Glutamatergic neuron (in vitro differentiated cells): ENCODE measurements at places on chromosomes 1 and 21.

- no peak for DNase-seq
- no peak overlapping the region for H3K27ac ChIP-seq
- H3K27me3 ChIP-seq, result peaks cover 13% of the 10 kb centered on the region
- peaks cover 18% of the 10 kb centered on the region for H3K4me1 ChIP-seq
Measured at GRCh38 chr1:56929492-56929891, 36.3 kb downstream of the C8B start.

GRCh38 chr21:44353191-44353970, at the start of gene TRPM2:
Gene TRPM2 (plus strand): TSS chr21:44353621. CDS start chr21:44353701, 80 bp downstream.
- H3K4me3 ChIP-seq, result no peak within 1 kb of the TSS
- DNase-seq, result no peak
- peaks cover 9% of the 10 kb centered on the region for H3K27me3 ChIP-seq
- no peak within 1 kb of the TSS for H3K27ac ChIP-seq

DNA sequence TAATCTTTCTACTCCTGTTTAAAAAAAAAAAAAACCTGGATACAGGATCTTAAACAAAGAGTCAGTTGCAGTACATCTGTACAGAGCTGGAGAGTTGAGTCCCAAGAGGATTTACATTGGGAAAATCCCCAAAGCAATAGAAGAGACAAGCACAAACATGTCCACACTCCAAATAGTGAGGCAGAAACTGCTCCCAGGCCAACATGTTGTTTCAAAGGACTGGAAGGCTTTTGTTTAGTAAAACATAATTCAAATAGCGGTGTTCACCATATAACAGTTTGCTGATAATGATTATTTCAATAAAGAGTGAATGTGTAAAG, 425.4 kb downstream of the ADGRL2 start:
- H3K36me3 ChIP-seq, result no peaks in the 10 kb centered on the region
- no peaks in the 10 kb centered on the region for H3K27me3 ChIP-seq
- peaks cover 12% of the 10 kb centered on the region for H3K4me1 ChIP-seq
- no peak overlapping the region for H3K4me3 ChIP-seq

- DNase-seq, result no peak
- H3K27ac ChIP-seq, result no peak overlapping the region
- H3K27me3 ChIP-seq, result peaks cover 9% of the 10 kb centered on the region
Measured at GRCh38 chr1:204045430-204045829, 27.5 kb upstream of the SOX13 start.

DNA sequence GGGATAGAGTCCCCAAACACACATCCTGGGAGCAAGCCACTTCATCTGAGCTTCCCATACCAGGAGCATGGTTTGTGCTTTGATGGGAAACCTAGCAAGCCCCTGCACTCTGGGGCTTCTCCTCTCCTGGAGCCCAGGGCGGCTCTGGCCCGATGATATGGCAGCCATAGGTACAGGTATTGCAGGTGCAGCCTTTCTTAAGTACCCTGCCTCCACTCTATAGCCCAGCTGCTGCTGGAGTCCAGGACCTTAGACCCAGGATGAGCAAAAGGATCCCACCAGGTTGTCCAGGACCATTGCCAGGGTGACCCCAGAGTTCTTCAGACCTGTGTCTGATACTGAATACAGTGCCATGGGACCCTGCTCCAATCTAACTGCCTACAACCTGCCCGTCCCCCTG, 4.2 kb downstream of the C1orf226 start:
- peaks cover 3% of the 10 kb centered on the region for H3K36me3 ChIP-seq
- no peak for DNase-seq
- no peak overlapping the region for H3K27ac ChIP-seq
- peaks cover 6% of the 10 kb centered on the region for H3K27me3 ChIP-seq
- H3K4me1 ChIP-seq, result peaks cover 22% of the 10 kb centered on the region

DNA sequence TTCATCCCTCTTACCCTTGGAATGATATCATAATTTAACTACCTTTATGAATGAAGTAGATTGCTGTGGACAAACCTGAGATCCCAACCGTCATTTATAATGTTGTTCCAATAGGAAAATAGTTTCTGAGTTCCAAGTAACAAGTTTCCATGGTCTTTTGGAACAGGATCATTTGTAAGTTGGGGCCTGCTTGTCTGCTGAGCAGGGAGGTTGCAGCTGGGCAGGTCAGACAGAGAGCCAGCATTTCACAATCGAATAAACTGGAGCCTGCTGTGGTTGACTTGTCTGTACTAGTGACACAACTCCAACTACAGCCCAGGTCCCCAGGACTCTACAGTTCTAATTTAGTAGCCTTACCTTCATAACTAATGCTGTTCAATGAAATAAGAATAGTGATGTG, 18.6 kb upstream of the RALGPS2 start:
- DNase-seq, result no peak
- no peak overlapping the region for H3K4me3 ChIP-seq
- no peaks in the 10 kb centered on the region for H3K36me3 ChIP-seq
- no peak overlapping the region for H3K27ac ChIP-seq

DNA sequence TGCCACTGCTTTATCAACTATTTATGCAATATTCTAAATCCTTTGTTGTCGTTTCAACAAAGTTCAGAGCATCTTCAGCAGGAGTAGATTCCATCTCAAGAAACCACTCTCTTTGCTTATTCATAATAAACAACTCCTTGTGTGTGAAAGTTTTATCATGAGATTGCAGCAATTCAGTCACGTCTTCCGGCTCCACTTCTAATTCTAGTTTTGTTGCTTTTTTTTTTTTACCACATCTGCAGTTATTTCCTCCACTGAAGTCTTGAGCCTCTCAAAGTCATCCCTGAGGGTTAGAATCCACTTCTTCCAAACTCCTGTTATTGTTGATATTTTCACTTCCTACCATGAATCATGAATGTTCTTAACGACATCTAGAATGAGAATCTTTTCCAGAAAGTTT, 14.8 kb upstream of the ETS2 start:
- H3K4me3 ChIP-seq, result no peak overlapping the region
- no peak for DNase-seq
- peaks cover 6% of the 10 kb centered on the region for H3K36me3 ChIP-seq
- H3K4me1 ChIP-seq, result peaks cover 9% of the 10 kb centered on the region
- peaks cover 4% of the 10 kb centered on the region for H3K27me3 ChIP-seq

GRCh38 chr1:151043163-151043562, 4.4 kb upstream of the C1orf56 start:
- DNase-seq, result no peak
- peaks cover 4% of the 10 kb centered on the region for H3K36me3 ChIP-seq
- no peaks in the 10 kb centered on the region for H3K27me3 ChIP-seq
- no peak overlapping the region for H3K4me3 ChIP-seq

DNA sequence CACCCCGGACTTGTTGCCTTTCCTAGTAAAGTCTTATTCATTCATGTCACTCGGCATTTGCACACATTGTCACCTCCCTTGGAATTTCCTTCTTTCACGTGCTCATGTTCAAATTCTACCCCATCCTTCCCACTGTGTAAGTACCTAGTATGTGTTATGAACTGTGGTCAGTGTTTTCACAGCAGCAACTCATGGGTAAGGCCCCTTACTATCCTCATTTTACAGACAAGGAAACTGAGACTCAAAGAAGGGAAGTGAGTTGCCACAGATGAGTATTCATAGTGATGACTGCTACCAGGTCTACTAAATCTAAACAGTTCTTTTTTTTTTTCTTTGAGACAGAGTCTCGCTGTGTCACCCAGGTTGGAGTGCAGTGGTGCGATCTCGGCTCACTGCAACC, 10.5 kb downstream of the CITED4 start:
- peaks cover 3% of the 10 kb centered on the region for H3K4me1 ChIP-seq
- H3K27me3 ChIP-seq, result peaks cover 7% of the 10 kb centered on the region
- H3K36me3 ChIP-seq, result no peaks in the 10 kb centered on the region
- no peak overlapping the region for H3K27ac ChIP-seq

GRCh38 chr1:228765168-228765946, 30.1 kb downstream of the RHOU start:
- H3K36me3 ChIP-seq, result no peaks in the 10 kb centered on the region
- H3K27me3 ChIP-seq, result peaks cover 5% of the 10 kb centered on the region
- no peak for DNase-seq
- H3K27ac ChIP-seq, result no peak overlapping the region
- H3K4me3 ChIP-seq, result no peak overlapping the region

GRCh38 chr1:44300852-44301251, 54.2 kb downstream of the ERI3 start:
- no peak overlapping the region for H3K27ac ChIP-seq
- peaks cover 13% of the 10 kb centered on the region for H3K4me1 ChIP-seq
- DNase-seq, result no peak
- H3K27me3 ChIP-seq, result no peaks in the 10 kb centered on the region

- no peak overlapping the region for H3K27ac ChIP-seq
- H3K36me3 ChIP-seq, result no peaks in the 10 kb centered on the region
- no peaks in the 10 kb centered on the region for H3K4me1 ChIP-seq
- no peaks in the 10 kb centered on the region for H3K27me3 ChIP-seq
- H3K4me3 ChIP-seq, result no peak overlapping the region
Measured at GRCh38 chr1:1920608-1921458, 1.8 kb upstream of the TMEM52 start.

- no peak overlapping the region for H3K27ac ChIP-seq
- H3K36me3 ChIP-seq, result no peaks in the 10 kb centered on the region
- no peak overlapping the region for H3K4me3 ChIP-seq
- no peak for DNase-seq
- H3K27me3 ChIP-seq, result no peaks in the 10 kb centered on the region
Measured at GRCh38 chr1:179870870-179871269, 6.7 kb downstream of the TOR1AIP2 start.

DNA sequence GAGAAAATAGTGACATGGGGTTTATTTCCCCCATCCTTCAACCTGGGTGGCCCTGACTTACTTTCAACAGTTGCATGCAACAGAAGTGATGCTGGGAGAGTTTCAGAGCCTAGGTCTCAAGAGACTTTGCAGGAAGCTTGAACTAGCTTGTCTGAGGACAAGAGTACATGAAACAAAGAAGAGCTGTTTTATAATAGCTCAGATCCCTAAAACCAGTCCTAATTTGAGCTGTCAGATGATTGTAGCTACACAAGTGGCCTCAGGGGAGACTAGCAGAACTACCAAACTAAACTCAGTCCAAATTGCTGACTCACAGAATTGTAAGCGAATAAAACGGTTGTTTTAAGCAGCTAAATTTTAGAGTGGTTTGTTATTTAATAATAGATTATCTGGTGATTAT, 17.1 kb downstream of the RC3H1 start:
- peaks cover 9% of the 10 kb centered on the region for H3K4me1 ChIP-seq
- H3K36me3 ChIP-seq, result no peaks in the 10 kb centered on the region
- no peaks in the 10 kb centered on the region for H3K27me3 ChIP-seq

- peaks cover 17% of the 10 kb centered on the region for H3K4me1 ChIP-seq
- no peak overlapping the region for H3K4me3 ChIP-seq
- H3K27ac ChIP-seq, result peak overlapping the region; percentile 44
- DNase-seq, result no peak
Measured at GRCh38 chr1:16375521-16376340, 8.7 kb downstream of the SZRD1 start.

GRCh38 chr1:242556759-242557158, 32.3 kb upstream of the PLD5 start:
- H3K36me3 ChIP-seq, result no peaks in the 10 kb centered on the region
- H3K27me3 ChIP-seq, result no peaks in the 10 kb centered on the region
- no peak for DNase-seq
- H3K4me3 ChIP-seq, result no peak overlapping the region
- no peaks in the 10 kb centered on the region for H3K4me1 ChIP-seq

DNA sequence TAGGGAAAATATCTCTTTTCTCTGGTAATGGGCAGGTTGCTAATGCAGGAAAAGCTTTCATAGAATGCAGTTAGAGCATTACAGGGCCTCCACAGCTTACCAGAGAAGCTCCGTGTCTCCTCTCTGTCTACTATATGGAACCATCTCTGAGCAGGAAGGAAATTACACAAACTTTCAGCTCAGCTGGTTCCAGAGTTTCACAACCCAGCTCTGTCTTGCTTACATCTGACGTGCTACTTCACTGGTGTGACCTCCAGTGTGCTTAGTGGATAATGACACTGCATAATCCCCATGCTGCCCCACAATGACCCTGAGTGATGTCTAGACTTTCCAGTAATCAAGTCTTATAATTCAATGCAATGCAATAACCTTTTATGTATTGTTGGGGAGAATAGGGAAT, 4.3 kb upstream of the FGGY start:
- peaks cover 2% of the 10 kb centered on the region for H3K4me1 ChIP-seq
- no peak for DNase-seq
- no peak overlapping the region for H3K4me3 ChIP-seq
- no peaks in the 10 kb centered on the region for H3K27me3 ChIP-seq
- no peaks in the 10 kb centered on the region for H3K36me3 ChIP-seq

DNA sequence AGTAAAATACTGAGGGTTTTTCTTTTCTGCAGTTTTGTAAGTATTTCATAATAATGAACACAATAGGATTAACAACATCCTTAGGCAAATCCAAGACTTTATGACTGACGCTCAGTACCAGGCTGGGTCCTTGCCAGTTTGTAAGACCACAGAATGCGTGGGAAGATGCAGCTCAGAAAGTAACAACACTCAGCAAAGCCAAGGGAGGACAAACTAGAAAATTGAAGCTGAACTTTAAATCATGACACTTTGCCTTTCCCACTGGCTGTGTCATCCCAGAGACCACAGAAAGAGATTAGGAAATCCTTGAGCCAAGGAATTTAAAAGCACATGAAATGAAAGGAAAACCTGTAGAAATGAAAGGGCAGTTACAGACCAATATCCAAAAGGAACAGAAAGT, 426.3 kb upstream of the CHRM3 start:
- peaks cover 2% of the 10 kb centered on the region for H3K27me3 ChIP-seq
- H3K36me3 ChIP-seq, result no peaks in the 10 kb centered on the region
- no peak overlapping the region for H3K27ac ChIP-seq
- DNase-seq, result no peak
- peaks cover 8% of the 10 kb centered on the region for H3K4me1 ChIP-seq

DNA sequence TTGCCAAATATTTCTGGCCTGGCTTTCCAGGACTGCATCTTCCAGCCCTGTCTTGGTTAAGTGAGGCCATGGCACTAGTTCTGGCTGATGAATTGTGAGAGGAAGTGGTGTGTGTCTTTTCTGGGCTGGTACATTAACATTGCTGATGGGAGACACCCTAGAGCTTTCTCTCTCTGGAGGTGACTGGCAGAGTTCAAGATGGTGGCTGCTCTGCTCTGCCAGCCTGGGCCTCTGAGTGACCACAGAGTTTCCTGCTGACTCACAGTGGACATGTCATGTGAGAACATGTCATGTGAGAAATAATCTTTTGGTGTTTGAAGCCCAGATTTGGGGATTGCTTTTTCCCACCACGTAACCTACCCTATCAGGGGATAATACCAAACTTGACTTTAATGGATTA, 218.0 kb upstream of the KIAA0040 start:
- DNase-seq, result no peak
- H3K4me1 ChIP-seq, result peaks cover 4% of the 10 kb centered on the region
- H3K4me3 ChIP-seq, result no peak overlapping the region
- no peaks in the 10 kb centered on the region for H3K36me3 ChIP-seq
- no peak overlapping the region for H3K27ac ChIP-seq

DNA sequence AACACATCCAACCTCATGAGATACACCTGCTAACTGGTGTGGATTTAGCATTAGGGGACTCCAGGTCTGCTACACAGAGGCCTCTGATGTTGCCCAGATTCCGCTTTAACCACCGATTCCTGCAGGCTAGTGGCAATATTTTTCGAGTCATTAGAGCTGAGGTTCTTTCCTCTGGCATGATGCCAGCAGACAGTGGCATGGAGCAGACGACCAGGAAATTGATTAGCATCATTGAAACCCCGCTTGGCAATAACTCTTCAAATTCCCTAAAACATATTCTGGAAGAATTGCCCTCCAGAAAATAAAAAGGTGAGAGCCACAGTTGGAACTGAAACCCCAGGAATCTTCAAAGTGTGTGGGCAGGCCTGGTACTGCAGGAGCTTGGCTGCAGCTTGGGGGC, 28.4 kb upstream of the ETV3 start:
- no peak overlapping the region for H3K27ac ChIP-seq
- H3K36me3 ChIP-seq, result no peaks in the 10 kb centered on the region
- peaks cover 5% of the 10 kb centered on the region for H3K4me1 ChIP-seq
- no peak overlapping the region for H3K4me3 ChIP-seq
